ENCODE measurements at places on chromosomes 12 and 14.

DNA sequence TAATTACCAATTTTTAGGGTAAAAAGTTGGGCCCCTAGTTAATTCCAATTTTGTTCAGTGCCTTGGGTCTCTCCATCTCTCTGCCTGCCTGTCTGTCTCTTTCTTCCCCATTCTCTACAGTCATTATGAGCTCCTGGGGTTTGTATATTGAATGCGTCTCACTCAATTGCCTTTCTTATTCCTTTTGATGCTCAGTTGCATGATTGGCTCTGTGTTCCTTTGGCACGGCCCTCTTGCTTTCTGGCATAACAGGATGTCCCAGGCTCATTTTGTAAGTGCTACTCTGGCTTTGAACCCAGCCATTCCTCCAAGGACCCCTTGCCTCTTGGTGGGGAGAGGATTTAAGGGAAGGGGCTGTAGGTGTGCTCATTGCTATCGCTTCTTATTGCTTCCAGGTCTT is 35.6 kb downstream of the ZNF664 start:
- no peak for DNase-seq

DNA sequence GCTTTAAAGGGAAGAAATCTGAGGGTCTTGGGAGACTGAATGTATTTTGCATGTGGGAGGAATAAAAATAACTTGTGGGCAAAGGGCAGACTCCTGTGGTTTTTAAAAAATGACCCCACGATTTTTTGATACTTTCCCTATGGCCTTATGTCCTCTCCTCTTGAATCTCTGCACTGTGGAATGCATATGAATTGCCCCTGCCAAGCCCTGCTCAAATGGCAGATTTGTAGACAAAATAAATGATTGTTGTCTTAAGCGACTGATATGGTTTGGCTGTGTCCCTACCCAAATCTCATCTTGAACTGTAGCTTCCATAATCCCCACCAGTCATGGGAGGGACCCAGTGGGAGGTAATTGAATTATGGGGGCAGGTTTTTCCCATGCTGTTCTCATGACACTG is 223.8 kb downstream of the DACT1 start:
- DNase-seq = no peak

DNA sequence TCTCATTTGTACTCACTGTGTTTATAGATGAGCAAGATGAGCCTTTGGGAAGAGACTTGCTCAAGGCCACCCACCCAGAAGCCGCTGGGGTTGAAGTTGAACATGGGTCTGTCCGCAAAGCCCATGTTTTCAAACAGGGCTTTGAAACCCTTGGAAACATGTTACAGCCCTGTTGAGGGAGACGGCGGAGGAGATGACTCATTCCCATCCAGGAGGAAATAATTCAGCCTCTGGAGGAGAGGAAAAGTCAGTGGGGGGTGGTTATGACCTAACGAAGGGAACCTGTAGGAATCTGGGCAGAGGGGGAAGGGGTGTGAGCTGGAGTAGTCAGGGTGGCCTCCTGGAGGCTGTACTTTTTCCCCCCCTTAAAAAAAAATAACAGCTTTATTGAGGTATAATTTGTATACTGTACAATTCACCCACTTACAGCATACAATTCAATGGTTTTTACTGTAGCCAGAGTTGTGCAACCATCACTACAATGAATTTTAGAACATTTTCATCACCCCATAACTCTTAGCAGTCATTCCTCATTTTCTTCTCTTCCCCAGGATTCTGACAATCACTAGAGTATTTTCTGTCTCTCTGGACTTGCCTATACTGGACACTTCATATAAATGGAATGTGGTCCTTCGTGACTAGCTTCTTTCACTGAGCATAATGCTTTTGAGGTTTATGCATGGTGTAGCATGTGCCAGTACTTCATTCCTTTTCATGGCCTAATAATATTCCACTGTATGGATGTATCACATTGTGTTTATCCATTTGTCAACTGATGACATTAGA is 1.9 kb upstream of the RIN3 start:
- no peak for DNase-seq

DNA sequence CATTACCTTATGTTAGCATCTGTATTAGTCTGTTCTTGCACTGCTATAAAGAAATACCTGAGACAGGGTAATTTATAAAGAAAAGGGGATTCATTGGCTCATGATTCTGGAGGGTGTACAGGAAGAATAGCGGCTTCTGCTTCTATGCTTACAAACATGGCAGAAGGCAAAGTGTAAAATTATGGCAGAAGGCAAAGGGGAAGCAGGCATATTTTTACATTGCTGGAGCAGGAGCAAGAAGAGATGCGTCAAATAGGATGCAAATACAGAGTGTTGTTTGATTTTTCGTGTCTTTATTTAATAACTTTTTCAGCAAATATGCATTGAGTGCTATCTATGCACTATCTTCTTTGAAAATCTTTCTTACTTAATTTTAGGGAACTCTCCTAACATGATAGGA is 210.7 kb upstream of the SSTR1 start:
- DNase-seq = no peak

DNA sequence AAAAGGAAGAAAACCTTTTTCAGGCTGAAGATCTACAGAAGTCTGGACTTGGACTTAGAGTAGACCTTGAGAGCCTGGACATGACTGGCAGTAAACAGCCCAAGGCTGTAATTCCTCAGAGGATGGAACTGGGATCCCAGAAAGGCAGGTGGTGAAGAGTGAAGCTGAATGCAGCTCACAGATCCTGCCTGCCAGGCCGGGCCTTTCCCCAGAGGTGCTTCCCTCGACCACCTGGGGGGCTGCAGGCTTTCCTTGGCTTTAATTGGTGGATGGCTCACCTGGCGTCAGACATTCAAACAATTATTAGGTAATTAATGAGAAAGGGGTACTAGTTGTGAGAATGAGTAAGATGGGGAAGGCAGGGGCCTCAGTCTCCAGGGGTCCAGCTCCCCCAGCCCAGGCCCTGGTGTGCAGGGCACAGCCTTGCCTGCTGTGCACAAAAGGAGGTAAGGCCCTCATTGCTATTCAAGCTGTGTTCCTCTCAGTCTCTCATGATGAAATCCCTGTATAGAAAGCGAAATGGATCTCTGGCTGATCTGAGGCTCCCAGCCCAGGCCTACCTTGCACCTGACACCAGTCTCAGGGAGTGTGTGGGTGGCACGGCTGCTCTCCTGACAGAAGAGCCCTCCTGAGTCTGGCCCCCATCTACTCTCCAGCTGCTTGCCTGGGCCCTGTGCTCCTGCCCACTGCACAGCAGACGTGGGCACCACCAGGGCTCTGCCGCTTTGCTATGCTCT is 63.0 kb upstream of the TCL1A start:
- no peak for DNase-seq

- DNase-seq = no peak
These were observed 248.7 kb upstream of the PELI2 start for GRCh38 chr14:55869397-55870049.

Measured in T-helper 9 cell (primary cell).